ENCODE measurements at places on chromosomes 6 and 20.
A peak's percentile ranks its signal among the peaks of the same experiment; 100 is the strongest.

DNA sequence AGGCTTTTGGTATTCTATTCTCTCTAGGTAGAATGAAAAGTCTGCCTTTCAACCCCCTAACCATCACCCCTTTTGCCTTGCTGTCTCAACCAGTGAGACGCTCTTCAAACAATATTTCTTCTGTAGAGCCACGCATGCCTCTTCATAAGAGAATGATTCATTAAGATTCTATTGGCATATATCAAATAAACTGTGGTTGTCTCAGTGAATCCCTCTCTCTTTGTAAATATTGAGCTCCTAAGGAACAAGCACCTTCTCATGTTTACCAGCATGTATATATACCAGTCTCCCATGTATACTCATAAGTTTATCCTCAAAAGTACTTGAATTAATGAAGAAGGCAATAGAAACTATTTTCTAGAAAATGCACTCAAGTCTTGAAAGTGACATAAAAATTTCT, 90.6 kb downstream of the HAO1 start:
- DNase-seq: no peak

GRCh38 chr6:130848945-130849344, 21.7 kb downstream of the SMLR1 start:
- no peak for DNase-seq

DNA sequence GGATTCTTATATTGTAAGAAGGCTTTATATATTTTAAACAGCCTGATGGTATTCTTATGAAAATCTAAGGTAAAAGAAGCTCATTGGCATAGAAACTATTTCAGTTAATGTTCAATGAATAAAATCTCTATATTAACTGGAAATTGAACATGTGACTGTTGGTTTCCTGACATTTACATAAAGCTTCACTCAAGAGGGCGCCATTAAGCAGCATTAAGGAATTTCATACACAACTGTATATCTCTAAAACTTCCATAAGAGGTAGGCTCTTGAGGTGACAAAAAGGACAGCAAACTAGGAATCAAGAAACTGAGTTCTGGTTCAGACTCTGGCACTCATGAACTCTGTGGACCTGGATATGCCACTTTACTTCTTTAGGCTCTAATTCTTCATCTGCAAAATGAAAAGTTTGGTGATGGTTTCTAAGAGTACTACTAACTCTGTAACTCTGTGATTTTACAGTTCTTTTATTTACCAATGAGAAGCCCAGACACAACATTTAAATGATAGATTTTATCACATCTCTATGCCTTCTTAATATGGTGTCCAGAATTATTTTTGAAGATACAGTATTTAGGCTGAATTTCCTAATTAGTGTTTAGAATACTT, 147.5 kb downstream of the FLRT3 start:
- DNase-seq: no peak

GRCh38 chr6:156582509-156582992, 194.6 kb upstream of the ARID1B start:
- peak; percentile 72 for DNase-seq

- DNase-seq: no peak
These were observed 296.3 kb upstream of the JAG1 start for GRCh38 chr20:10970109-10970508.

- peak; percentile 58 for DNase-seq
These were observed 53.8 kb downstream of the TRIM38 start for GRCh38 chr6:26016245-26016962.

DNA sequence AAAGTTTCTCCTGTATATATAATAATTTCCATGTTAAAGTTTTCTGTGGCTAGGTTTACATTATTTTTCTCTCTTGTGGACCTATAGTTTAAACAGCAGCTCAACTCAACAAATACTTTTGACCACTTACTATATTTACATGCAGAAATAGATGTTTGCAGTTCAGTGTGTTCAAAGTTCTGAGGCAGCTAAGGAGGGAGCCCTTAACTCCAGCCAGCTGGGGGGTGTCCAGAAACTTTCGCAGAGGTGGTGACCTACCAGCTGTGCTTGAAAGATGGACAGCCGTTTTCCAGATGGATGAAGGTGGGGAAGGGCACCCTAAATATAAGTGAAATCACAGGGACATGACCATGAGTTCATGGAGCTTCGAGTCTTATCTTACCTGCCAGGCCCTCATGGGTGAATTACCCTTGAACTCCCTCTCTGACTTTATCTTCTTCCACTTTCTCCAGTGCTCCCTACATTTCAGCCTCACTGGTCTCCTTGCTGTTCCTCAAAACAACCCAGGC, 33.4 kb downstream of the DHX35 start:
- no peak for DNase-seq

GRCh38 chr6:87904011-87904410, 143.6 kb upstream of the SPACA1 start:
- DNase-seq: no peak

DNA sequence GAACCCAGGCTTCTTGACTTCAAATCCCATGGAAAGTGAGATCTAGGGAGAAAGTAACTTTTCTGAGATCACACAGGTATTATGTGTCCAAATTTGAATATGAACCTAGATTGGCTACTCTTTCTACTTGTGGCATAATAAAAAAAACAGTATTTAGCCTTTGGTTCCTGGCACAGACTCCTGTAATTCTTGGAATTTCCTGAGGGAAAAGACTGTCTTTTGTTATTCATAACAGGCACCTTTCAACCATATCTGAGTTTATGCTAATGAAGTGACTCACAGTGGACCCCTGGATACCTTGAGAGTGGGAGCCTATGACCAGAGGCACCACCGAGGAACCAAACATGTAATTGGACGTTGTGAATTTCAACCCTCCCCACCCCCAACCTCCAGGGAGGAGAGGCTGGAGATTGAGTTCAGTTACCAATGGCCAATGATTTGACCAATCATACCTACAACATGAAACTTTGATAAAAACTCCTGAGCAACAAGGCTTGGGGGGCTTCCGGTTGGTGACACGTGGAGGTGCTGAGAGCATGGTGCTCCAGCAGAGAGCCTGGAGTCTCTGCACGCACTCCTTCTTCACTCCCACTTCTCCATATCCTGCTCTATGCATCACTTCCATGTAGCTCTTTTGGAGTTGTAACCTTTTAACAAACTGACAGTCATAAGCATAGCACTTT, 48.8 kb downstream of the LAMA4 start:
- DNase-seq: no peak
